NCI-H446 (cell line): ENCODE measurements at places on chromosomes 1 and 21.

DNA sequence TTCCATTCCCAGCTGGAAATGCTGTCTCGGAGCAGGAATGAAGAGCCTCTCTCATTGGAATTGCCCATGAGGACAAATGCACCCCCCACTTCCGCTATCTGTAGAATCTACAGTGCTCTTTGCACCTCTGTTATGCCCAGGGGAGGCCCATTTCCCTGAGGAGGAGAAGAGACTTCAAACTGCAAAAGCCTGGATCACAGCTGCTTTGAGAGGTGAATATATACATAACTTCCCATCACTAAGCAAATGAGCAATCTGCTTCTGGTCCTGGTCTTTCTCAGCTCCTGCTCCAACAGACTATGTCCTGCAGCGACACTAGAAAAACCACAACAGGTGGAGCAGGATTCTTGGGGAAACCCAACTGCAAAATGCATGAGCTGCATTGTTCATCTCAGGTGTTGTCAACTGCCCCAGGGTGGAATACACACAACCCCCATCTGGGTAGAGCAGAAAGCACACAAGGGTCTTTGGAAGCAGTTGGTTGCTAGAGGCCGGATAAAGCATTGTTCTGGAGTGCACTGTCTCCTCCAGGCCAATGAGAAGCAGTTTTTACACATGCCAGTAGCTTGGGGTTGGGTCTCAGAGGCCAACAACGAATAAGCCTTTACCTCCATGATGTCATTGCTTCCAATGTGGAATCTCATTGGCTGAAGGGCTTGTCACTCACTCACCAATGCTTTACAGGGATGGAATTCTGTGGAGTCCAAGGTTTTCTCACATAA lies 67.7 kb upstream of the RAB4A start:
- peak; percentile 75 for DNase-seq

DNA sequence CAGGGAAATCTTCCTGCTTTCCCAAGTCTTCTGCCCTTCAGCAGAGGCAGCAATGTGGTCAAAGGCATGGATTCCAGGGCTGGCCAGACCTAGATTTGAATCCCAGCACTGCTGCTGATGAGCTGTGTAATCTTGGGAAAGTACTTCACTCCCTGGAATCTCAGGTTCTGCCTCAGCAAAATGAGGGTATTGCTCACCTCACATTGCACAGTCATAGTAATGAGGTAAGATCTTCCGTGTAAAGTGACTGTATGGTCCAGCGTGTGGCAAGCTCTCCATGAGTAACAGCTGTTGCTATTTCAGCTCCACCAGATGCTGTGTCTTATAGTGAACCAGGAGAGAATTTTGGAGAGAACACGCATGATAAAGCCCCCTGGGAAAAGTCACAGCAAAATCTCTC lies 56.1 kb upstream of the F3 start:
- no peak for DNase-seq

- DNase-seq: no peak
Measured at GRCh38 chr1:32247452-32247851, 430 bp downstream of the FAM167B start.

DNA sequence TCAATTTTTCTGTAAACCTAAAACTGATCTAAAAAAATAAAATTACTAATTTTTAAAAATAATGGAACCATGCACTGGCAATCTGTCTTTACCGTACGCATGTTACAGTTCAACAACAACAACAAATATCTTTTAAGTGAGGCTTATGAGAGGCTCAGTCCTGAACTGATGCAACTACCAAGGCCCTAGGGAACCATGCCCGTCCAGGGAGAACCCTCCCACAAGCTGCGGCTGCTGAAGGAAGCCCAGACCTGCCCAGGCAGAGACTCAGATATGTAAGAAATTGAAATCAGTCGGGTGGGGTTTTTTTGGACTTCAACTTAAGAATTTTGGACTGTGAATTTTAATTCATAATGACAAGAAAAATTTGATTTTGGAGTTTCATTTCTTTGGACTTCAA lies 91.1 kb downstream of the NPHP4 start:
- no peak for DNase-seq

DNA sequence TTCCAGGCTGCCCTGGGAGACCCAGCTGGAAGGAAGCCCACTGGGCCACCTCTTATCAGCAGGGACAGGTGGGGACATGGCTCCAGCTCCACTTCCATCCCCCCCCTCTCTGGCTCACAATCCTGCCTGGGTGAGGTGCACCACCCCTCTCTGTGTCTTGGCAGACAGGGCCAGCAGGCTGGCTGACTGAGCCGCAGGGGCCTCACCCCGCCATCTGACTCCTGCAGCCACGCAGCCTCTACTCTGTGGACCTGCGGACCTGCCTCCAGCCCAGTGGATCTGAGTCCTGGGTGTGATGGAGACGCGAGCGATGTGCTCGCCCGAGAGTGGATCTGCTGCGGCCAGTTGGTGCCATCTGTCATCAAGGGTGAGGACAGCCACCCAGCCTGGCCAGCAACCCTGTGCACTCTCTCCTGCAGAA lies 30.1 kb downstream of the RCC2 start:
- no peak for DNase-seq

DNA sequence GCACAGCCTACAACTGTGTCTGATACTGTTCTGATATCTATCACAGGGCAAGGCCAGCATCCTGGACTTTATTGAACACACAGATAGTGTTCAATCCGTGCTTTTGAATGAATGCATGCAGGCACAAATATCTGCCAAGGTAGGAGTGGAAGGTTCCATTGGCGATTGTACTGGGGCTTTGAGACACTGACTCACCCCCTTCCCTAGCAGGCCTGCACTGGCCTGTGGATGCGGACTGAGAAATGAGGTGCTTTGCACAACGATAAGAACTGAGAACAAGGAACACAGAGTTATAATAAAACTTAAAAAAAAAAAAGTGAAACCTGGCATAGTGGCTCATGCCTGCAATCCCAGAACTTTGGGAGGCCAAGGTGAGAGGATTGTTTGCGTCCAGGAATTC lies 62.4 kb upstream of the NGF start:
- no peak for DNase-seq

DNA sequence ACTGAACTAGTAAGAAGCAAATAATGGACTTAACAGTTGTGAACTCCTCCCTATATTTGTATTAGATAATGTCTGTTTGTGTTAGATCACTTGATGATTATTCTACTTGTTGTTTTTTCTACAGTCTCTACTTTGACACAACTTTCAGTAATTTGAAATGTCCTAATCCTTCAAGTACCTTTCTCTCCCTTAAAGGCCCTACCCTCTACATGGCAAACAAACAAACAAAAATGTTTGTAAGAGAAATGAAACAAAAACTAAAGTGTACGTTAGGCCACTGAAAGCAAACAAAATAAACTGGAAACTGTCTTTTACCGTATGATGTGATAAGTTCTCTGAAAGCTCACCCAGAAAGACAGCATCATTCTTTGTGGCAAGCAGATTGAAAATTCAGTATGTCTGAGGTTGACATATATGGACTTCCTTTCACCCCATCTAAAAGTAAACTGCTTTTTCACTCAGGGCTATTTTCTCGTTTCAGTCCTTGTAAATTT lies 255.9 kb upstream of the SNX7 start:
- DNase-seq: no peak

DNA sequence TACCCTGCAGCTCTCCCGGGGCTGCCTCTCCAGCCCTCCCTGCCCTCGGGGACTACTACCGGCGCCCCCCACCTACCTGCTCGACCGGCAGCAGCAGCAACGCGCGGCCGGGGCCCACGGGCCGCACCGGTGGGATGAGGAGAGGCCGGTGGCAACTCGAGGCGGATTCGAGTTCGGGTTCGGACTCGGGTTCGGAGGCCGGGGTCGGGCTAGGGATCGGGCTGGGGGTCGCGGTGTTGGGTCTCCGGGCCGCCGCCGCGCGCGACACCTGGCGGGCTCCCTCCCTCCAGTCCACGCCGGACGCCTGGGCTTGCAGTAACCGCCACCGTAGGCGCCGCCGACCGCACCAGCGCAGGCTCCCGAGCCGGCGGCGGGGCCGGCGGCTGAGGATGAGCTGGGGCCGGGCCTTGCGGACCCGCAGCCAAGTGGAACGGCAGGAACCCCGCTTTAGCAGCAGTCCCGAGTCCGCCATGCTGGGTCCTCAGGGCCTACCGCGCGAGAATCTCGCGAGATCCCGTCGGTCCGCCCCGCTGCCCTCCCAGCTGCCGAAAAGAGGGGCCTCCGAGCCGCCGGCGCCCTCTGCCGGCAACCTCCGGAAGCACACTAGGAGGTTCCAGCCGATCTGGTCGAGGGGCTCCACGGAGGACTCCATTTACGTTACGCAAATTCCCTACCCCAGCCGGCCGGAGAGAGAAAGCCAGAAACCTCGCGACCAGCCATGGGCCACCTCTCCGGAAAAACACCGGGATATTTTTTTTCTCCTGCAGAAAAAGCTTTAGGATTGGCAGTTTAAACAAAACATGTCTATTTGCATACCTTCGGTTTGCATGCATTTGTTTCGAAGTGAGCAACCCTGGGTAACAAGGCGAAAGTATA lies at the start of gene NOL9:
Gene NOL9 (minus strand): TSS at position 483 of the 876 bp plus-strand sequence. CDS start 11 bp downstream, at position 472.
- DNase-seq: peak; percentile 92

DNA sequence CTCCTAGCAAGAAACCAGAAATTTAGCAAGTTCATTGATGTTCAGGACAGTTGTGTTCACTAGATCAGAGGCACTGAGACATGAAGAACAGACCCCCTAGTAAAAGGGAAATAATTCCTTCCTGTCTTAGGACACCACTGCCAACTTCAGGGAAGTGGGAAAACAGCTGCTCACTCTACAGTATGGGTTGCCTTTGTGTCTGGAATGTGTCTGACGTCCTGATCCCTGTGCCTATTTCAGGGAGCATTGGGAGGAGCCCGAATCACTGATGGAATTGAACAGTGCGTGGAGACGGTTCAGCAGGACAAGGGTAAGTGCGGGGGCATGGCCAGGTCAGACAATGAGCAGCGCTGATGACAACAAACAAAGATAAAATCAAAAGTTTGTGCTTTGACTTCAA lies 21.0 kb downstream of the S100A11 start:
- DNase-seq: no peak

- no peak for DNase-seq
Measured at GRCh38 chr1:218301217-218301616, 16.1 kb downstream of the RRP15 start.

DNA sequence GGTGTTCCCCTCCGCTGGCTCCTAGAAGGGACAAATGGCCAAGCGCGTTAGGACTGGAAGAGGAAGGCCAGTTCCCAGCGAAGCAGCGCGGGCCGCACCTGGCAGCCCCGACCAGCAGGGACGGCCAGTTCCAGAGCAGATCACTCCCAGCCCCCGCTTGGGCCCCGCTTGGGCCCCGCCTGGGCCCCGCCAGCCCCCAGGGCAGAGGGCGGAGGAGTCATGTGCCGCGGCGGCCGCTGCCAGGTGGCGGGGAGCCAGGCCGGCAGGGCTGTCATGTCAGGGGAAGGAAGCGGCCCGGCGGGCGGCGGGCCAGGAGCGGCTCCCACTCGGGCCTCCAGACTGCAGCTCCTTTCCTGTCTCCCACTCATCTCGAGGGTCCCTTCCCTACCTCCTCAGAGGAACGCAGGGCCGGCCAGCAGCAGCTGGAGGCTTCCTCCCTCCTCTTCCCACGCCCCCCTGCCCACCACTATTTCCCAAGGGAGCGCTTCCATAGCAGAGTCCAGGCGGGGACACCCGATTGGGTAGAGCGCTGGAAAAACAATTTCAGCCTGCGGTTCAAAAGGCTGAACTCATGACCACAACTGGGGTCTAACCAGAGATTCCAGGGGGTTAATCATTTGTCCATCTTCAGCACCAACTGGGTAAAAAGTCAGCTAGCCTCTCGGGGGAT lies 16.5 kb downstream of the ZNF697 start:
- DNase-seq: peak; percentile 14

DNA sequence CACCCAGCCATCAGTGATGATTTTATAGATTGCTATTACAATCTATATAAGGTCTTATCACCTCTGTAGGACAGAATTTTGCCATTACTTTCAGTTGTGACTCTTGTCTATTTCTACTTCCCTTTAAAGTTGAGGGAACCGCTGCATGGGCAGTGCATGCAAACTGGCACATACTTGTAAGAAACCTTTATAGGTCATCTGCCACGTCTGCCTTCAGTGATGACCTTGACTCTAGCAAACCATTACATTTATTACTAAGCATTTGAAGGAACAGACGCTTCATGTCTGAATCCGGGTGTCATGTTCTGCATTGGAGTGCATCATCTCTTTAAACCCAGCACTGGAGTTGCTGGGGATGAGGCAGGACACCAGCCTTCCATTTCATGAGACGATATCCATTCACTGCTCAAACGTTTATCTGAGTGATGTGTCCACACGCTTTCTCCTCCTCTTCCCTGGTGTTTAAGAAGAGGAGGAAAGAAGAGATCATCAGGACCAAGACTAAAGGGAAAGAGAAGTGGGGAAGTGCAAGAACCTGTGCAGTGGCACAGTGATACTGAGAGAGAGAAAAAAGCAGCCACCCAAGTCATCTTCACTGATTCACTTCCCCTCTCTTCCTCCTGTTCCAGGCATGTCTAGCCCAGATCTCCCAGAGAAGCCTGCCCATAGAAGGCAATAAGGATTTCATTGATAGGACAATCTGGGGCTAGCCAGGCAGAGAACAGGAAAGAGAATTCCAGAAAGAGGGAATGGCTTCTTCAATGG lies 14.1 kb downstream of the CCSAP start:
- DNase-seq: no peak

DNA sequence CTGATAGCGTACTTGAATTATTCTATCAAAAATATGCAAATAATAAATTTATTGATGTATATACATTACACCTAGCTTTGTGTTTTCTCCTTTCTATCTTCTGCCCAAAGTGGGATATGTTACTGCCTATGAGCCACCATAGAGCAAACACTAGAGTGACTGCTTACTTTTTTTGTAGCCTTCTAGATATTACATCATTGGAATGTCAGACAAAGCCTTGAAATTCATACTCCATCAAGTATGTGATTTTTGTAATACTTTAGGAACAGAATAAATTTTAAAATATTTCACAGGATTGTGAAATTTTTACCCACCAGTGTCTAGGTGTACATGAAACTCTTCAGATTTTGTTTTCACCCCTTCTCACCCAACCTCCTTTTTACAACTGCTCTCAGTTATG lies 787.6 kb downstream of the USP25 start:
- DNase-seq: no peak

GRCh38 chr1:165353731-165354671 lies 2.5 kb downstream of the LMX1A start:
- DNase-seq: no peak

DNA sequence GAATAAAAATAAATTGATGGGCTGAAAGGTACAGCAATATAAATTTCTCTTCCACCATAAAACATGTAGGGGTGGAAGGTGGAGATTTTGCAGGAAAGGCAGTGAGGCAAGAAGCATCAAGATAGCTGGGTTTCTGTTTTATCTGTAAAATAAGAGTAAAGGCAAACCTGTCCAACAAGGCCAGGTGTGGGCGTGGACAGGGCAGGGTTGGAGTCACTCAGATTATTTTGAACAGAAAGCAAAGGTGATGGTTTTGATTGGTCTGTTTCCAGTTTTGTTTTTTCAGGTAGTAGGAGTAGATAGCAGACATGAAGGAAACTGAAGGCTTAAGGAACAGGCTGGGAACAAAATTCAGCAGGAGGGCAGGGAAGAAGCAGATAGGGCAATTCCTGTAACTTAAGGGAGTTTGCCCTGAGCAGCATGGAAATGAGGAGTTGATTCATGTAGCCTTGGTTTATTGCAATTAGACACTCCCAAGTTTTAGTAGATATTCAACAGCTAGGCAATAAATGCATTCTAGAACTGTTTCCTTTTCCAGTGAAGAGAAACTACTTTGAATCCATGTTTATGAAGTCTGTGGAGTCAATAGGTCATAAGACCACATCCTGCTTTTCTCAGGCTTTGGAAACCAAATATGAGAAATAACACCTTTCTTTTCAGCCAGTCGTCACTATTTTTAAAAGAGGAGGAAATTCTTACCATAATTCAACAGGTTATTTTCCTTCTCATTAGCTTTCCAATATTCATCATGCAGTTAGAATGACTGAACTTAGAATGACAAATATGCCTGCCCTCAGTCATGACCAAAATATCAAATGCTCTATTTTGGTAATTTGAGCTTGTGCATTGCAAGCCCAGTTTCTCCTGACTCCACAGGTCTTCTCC lies 38.7 kb upstream of the CD55 start:
- no peak for DNase-seq
